ENCODE measurements at places on chromosomes 6 and 20.

DNA sequence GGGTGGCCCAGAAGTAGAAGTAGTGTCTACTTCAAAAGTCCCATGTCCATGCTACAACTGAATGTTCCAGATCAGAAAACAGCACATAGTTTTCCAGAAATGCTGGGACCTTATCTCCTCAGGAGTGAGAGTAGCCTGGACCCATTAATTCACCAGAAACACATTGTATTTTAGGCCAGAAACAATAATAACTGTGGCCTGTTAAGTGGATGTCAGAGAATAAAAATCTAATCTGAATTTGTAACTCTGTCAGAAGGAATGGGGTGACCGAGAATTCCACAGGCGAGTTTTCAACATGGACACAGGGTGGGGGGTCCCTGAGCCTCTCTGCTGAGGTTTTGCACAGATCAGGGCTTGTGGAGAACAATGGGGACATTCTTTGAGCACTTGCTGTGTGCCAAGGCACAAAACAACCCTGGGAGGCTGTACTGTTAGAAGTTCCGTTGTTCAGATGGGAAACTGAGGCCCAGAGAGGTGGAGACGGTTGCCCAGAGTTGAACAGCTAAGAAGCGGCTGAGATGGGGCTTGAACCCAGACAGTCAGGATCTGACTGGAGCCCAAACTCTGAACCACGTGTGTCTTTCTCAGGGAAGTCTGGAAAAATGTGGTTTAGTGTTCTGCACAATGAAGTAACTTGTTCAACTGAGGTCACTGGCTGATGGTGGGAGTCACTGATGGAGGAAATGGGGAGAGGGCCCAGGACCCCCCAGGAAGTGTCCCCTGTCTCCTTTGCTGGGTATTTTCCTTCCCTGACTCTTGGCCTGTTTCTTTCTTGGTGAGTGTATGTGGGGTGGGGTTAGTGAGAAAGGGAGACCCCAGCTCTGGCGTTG lies 44.2 kb downstream of the SNAI1 start:
- no peak for DNase-seq

DNA sequence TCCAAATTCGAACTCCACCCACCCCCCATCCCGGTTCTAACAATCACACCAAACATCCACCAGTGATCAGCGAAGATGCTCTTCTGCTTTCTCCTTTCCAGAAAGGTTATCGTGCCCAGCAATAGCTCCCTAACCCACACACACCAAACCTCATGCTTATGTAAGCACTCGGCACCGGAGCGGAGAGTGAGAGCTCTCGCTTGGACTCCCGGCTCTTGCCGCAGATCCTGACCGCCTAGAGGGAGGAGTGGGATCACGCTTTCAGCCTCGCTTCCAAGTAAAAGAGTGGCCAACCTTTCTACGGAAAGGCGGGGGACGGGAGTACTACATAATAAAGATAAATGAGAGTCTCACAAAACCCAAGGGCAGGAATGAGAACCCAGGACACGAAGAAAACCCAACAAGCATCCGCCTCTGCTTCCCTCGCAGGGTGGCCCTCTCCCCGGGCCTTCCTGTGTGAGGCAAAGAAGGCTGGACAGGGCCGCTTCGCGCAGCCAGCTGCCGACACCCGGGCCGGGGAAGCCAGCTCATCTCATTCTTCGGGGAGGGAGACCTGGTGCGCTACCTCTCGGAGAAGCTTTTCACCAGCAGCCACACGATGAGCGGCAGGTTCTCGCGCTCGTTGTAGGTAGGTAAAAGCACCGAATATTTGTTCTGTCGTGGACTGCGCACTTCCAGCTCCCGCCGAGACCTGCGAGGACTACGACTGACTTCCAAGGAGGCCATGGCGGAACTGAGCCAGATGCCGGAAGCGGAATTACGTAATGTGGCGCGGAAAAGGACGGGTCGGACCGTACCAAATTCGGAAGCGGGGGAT lies at the start of gene DPM1:
DPM1 (minus strand) TSS at position 735 of the 817 bp plus-strand sequence; CDS start at position 726, 9 bp downstream.
- peak; percentile 76 for DNase-seq

- DNase-seq = peak; percentile 39
Observed at GRCh38 chr6:150599199-150600009, at the start of gene PLEKHG1. Gene PLEKHG1 (plus strand): TSS chr6:150599885. CDS start chr6:150733682, 133,797 bp downstream.

DNA sequence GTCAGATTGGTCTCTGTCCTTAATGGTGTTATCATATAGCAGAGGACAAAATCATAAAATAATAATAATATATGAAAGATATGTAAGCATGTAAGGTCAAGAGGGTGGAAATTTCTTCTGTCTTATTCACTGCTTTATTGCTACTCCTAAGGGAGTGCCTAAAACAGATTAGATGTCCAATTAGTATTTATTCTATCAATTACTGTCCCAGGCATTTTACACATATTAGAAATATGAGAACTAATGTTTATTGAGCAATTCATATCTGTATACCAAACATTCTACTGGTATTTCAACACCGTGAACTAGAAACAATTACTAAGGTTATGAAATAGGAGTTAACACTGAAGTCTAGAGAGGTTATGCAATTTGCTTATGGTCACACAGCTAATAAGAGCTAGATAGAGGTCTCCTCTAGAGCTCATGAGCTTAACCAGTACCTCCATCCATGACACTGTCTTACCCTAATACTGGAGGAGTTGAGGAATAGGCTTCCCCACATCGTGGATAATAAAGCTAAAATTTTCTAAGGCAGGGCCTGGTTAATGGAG lies 302.3 kb downstream of the PLCB1 start:
- no peak for DNase-seq

DNA sequence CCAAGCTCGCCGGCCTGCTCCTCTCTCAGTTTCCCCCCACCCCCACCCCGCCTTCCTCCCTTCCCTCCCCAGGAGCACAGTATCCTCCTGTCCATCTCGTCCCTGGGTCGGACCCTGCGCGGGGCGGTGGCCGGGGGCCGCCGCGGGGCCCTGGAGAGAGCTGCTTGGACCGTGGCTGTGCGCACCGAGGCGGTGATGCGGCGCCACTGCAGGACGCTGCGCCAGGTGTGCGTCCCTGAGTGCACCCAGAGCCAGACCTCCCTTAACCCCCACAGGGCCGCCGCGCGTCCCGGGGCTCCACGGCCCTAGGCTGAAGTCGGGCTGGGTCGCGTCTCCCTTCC lies 2.2 kb downstream of the C20orf204 start:
- no peak for DNase-seq

DNA sequence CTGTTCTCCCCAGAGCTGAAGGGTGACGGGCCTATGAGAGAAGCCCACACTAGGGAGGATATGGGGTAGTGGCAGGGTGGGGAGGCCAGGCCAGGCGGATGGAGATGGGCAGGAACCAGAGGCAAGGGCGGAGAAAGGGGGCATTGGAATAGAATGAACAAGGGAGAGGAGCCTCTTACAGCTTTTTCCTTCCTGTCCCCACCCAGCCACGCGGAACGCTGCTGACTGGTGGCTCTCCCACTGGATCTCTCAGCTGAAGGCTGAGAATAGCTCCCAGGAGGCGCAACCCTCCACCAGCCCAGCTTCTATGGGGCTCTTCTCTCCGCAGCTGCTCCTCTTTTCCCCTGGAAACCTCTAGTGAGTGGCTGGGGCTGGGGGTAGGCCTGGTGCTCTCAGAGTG lies 10.8 kb downstream of the DLK2 start:
- no peak for DNase-seq

DNA sequence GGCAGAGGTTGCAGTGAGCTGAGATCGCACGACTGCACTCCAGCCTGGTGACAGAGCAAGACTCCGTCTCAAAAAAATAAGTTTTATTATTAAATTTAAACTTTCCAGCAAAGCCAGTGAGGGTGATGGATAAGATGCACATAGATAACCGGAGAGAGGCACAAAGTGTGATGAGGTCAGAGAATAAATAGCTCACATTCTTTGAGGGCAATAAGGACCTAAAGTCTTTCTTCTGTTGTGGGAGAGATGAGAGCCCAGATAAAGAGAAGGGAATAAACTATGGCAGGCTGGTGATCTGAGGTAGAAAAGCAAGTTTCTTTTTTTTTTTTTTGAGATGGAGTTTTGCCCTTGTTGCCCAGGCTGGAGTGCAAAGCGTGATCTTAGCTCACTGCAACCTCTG lies 20.6 kb upstream of the EZR start:
- DNase-seq = no peak

DNA sequence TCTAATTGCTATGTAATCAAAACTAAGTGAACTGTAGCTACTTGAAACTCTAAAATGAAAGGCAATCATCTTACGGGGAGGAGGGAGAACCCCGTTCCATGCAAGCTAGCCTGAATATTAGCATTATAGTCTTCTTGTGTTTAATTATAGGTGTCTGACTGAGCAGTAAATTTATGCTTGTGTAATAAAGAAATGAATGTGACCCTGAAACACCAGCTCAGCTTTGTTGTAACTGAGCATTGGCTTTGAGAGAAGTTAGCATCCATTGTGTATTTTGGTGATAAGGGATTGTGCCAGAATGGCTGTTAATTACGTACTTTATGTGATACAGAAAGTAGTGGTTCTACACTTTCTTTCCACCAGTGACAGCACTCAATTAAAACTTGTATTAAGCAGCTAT lies 86.9 kb downstream of the QKI start:
- DNase-seq = no peak

DNA sequence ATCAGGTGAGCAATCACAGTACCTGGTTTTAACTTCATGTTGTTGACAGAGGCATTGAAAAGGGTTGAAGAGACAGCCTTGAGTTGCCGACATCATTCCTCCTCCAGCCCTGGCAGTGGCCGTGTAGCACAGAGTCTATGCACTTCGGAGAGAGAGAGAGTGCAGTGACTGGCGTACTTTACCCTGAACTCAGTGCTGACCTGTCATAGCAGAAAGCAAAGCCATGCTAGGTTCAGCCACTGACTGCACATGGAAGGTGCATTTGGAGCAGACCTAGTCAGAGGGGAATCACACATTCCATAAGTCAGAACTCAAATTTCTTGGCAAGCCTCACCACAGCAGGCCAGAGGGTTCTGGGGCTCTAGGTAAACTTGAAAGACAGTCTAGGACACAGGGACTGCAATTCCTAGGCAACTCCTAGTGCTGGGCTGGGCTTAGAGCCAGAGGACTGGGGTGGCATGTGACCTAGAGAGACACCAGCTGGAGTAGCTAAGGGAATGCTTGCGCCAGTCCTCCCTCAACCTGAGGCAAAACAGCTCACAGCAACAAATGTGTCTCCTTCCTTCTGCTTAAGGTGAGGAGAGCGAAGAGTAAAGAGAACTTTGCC lies 69.1 kb downstream of the ELOVL4 start:
- DNase-seq = no peak

- DNase-seq = no peak
Observed at GRCh38 chr6:70183538-70183937, 119.3 kb downstream of the COL9A1 start.

DNA sequence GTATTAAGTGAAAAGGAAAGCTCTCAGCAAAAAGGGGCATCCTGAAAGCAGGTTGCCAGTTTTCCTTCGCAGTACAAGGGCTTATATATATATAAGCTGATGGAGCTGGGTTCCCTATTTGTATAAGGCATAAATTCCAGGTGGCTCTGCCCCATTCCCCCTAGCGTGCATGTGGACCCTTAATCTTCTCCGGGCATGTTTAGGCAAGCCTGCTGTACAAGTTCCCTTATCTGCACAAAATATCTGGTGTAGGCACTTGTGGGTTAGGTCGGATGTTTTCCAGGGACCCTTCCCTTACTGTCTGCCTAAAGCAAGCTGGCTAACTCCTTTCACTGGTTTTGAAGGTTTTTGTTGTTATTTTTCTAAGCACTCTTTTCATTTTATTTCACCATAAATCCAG lies 140.7 kb downstream of the FUT9 start:
- no peak for DNase-seq

- DNase-seq = no peak
Observed at GRCh38 chr6:40183902-40184301, 249.6 kb upstream of the MOCS1 start.

GRCh38 chr6:158643836-158644230 lies 710 bp downstream of the DYNLT1 start:
- DNase-seq = no peak

GRCh38 chr6:169130113-169130512 lies 123.5 kb downstream of the THBS2 start:
- DNase-seq = no peak

- DNase-seq = no peak
Observed at GRCh38 chr6:138869398-138869797, 73.5 kb downstream of the ECT2L start.

DNA sequence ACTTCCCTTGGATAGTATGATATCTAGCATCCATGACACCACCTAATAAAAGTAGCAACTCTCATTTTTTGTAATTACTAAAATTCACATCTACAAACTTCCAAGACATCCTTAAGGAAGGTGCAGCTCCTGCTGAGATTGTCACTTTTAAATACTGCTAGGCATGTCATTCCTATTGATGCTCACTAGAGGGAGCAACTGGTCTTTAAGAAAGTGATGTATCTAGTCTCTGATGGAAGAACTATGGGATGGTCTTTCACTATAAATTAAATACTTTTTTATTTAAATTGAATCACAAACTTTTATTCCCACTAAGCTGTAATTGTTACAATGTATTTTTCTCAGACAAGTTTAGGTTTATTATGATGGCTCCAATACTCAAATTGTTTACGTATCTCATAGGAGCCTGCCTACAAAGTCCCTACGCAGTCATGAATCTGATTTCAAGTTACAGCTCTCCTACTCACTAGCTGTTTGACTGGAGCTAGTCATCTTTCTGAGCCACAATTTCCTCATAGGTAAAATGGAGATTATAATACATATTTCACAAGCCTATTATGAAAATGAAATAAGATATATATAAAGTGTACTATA lies 8.1 kb upstream of the TSPYL1 start:
- DNase-seq = no peak

GRCh38 chr6:51531623-51532022 lies 555.8 kb downstream of the PKHD1 start:
- DNase-seq = no peak

- no peak for DNase-seq
Observed at GRCh38 chr6:145736661-145737144, 1.4 kb upstream of the EPM2A start.

GRCh38 chr20:59623583-59623982 lies 19.2 kb downstream of the PHACTR3 start:
- no peak for DNase-seq

GRCh38 chr6:152096863-152097496 lies 289.5 kb downstream of the ESR1 start:
- DNase-seq = no peak

DNA sequence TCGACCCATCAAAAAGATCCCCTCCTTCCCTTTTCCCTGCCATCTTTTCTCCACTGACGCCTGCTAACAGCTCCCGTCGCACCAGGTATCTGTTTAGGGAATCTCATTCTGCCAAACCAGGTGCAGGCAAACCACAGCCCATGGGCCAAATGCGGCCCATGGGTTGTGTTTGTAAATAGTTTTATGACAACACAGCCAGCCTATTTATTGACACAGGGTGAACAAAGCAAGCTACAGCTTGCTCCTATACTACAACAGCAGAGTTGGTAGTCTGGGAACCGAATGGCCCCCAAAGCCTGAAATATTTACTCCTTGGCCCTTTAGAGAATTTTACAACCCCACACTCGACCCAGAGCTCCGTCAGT lies 16.4 kb downstream of the NFATC2 start:
- no peak for DNase-seq

GRCh38 chr6:134724771-134725340 lies 225.0 kb downstream of the ALDH8A1 start:
- DNase-seq = no peak

DNA sequence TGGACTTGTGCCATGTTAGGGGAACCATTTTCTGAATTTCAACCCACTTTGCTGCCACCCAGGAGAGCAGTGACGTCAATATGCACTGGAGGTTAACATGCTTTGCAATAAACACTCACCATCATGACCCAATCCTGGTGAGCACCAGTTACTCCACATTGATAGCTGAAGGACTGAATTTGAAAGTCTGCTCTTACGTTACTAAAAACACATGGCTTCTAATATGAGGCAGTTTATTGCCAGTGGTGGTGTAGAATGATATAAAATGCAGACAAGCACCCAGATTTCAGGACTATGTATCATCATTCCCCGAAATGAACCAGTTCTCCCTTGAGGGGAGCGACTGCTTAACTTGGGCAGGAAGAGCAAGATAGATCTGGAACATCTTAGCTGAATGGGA lies 23.8 kb downstream of the RFPL4B start:
- no peak for DNase-seq

Measured in activated T-helper 1 cell treated with Interleukin-2 at 50 U/mL for 16 hours (primary cell).